Stimulated activated CD4-positive, alpha-beta T cell treated with anti-CD3 and anti-CD28 coated beads, TNF-alpha, amount 100 ng/mL, for 24 hours (primary cell): ENCODE measurements at places on chromosomes 11 and 22.

- no peak for DNase-seq
These were observed 103.2 kb downstream of the TBC1D22A start for GRCh38 chr22:46865642-46866041.

DNA sequence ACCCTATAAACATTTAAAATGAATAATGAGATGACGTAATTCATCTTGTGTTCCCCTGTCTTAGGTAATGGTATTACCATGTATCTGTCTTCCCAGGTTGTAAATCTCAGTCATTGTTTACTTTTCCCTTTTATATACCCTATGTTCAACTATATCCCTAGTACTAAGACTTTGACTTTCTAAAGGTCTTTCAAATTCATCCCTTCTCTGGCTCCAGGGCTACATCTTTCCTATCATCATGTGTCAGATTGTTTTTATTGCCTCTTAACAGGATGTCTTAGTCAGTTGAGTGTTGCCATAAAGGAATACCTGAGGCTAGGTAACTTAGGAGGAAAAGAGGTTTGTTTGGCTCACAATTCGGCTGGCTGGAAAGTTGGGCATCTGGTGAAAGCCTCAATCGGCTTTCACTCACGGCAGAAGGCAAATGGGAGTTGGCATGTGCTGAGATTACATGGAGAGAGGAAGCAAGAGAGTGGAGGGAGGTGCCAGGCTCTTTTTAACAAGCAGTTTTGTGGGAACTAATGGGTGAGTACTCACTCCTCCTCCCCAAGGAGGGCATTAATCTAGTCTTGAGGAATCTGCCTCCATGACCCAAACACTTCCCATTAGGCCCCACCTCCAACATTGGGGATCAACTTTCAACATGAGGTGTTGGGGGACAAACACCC, 11.6 kb upstream of the DLAT start:
- no peak for DNase-seq

DNA sequence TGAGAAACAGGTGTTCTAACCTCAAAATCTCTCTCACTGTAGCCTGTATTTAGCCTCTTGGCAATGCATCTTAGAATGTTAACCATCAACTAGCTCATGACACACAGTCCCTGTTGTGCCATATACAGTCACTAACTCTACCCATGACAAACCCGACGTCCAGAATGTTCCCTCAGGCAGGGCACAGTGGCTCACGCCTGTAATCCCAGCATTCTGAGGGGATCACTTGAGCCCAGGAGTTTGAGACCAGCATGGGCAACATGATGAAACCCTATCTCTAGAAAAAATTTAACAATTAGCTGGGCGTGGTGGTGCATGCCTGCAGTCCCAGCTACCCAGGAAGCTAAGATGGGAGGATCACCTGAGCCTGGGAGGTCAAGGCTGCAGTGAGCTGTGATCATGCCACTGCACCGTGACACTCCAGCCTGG, 18.2 kb upstream of the CCDC34 start:
- DNase-seq = no peak

DNA sequence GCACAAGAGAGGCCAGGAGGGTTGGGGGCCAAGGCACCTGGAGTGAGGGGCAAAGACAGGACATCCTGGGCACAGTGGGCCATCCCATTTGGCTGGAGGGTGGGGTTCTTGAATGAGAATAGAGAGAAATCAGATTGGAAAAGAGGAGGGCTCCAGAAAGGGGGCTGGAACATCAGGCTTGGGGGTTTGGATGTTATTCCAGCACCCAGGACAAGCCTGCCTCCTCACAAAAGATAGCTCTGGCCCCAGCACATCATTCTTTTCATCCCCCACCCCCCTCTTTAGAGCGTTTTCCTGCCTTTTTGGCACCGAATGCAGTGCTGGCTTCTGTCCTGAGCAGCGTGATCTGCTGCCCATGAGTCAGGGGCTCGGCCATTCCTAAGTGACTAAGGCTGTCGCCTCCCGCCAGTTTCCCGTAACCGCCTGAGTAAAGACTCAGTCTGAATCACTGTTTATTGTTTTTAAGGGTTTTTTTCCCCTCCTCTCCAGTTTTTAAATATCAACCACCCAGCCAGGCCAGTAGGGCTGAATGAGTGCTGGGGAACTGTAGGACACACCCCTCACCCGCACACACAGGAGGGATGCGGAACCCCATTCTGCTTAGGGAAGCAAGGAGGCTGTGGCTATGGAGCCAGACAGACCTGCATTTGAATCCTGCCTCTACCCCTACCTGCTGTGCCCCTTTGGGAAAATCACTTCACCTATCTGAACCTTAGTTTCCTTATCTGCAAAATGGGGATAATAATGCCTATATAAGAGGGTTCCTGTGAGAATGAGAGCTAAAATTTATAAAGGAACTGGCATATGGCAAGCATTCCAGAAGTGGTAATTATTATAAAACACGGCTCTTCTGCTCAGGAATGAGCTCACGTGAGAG, 32.4 kb upstream of the NAV2 start:
- DNase-seq = no peak

DNA sequence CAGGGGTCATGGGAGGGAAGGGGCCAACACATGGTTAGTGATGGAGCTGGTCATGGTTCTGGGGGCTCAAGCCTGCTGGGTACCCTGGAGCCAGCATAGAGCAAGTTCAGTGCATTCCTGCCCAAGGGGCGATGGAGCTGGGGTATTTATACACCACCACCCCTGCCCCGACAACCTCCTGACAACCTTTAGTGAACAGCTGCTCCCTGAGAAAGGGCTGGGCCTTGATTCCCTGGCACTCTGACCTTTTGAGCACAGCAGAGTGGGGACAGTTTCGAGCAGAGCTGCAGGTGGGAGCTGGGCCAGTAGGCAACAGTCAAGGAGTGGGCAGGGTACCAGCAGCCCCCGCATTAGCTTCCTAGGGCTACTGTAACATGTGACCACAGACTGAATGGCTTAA, 6.0 kb downstream of the PARVG start:
- no peak for DNase-seq

GRCh38 chr22:17138513-17138912, 17.4 kb upstream of the TMEM121B start:
- no peak for DNase-seq

GRCh38 chr11:92540096-92540495, 315.5 kb downstream of the FAT3 start:
- DNase-seq = no peak

- peak; percentile 90 for DNase-seq
These were observed 4.5 kb upstream of the NCF4 start for GRCh38 chr22:36856121-36856791.

DNA sequence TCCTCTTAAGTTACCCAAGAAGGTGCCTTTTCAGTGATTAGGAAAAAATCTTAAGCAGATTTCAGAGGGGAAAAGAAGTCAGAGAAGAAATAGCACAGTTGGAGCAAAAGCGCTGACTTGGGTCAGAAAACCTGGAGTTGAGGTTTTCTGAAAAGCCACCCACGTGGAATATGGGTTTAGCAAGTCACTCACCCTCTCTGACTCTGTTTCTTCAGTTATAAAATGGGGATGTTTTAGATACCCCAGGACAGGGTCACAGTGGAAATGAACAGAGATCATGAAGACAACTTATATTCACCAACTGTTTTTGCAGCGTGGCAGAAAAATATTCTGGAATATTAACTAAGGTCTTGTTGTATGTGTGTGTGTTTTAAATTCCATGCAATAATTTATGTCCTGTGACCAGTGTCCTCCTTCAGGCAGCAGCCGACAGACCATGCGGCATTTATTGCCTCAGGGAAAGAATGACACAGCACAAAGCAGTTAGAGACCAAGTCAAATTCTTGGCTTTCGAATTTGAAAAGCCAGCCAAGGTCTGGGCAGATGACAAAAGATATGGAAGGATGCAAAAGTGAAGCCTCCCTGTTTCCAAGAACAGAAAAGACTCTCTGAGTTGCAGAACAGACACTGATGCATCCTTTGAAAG, 119.9 kb downstream of the MIAT start:
- no peak for DNase-seq

- DNase-seq = no peak
These were observed 152.9 kb downstream of the SNX19 start for GRCh38 chr11:130763087-130763980.

DNA sequence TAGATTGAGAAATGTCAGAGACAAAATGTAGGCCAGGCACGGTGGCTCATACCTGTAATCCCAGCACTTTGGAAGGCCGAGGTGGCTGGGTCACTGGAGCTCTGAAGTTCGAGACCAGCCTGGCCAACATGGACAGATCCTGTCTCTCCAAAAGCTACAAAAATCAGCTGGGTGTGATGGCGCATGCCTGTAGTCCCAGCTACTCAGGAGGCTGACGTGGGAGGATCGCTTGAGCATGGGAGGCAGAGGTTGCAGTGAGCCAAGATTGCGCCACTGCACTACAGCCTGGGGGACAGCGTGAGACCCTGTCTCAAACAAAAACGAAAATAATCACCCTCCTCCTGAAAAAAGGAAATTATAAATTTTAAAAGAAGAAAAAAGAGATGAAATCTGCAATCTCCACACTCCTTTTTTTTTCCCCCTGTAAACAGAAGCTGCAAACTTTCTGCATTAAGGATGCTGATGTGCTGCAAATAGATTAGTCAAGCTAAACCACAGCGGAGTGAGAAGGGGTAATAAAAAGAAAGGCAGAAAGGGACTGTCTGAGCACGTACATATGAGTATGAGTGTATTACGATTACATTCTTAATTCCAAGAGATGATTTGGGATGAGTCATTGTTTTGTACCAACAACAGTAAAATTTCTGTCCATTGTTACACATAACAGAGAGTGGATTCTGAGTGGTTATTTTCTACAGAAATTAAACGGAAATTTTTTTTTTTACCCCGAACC, 87.3 kb downstream of the SIK3 start:
- no peak for DNase-seq

- no peak for DNase-seq
These were observed 10.4 kb downstream of the MYRF start for GRCh38 chr11:61762798-61763197.

DNA sequence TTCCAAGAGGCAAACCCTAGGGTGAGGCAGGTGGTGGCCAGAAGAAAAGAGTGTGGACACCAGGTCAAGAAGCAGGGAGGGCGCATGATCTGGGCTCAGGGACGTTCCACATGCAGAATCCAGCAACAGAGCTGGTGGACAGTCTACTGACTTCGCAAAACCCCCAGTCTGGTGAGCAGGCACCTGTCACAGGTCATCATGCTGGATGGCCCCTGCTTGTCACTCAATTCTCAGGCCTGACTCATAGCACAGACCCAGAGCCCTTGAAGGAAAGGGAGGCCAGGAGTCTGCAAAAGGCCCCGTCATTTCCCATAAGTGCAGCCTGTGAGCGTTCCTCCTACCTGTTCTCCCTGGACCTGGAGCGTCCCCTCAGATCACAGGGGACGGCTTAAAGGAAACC, 18.2 kb downstream of the APOL4 start:
- no peak for DNase-seq

- DNase-seq = no peak
These were observed 3.6 kb downstream of the MMP1 start for GRCh38 chr11:102794382-102794781.

- DNase-seq = no peak
These were observed 17.7 kb downstream of the APLP2 start for GRCh38 chr11:130087294-130087926.

DNA sequence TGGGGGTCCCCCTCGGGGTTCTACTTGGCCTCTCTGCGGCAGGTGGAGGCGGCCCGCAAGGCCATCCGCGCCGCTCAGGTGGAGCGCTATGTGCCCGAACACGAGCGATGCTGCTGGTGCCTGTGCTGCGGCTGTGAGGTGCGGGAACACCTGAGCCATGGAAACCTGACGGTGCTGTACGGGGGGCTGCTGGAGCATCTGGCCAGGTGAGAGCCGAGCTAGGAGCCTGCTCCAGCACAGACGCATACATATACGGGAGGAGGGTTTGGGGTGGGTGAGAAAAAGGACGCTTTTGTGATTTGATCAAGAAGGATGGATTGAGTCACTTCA, 415 bp downstream of the CENATAC start:
- no peak for DNase-seq

GRCh38 chr11:57900320-57900719, 123.4 kb upstream of the OR9Q1 start:
- DNase-seq = no peak

- DNase-seq = no peak
These were observed 33.4 kb upstream of the PISD start for GRCh38 chr22:31695423-31695822.

- no peak for DNase-seq
These were observed 921.3 kb downstream of the BRD1 start for GRCh38 chr22:48906216-48906835.

DNA sequence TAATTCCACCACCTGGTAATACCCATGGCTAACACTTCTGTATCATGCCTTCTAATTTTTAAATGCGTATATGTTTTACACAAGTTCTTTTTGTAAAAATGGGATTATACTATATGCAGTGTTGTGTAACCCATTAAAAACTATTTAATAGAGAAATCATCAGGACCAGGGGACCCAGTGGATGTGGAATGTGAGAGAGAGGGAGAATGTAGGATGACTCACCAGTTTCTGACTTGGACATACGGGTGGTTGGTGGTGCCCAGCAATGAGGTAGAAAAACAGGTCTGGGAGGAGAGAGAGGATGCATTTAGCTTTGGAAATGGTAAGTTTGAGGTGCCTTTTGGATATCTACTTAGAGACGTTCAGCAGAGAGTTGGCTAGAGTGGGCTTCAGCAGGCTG, 112.0 kb upstream of the TBCEL start:
- no peak for DNase-seq

- DNase-seq = no peak
These were observed 21.3 kb downstream of the CBX7 start for GRCh38 chr22:39130892-39131855.

DNA sequence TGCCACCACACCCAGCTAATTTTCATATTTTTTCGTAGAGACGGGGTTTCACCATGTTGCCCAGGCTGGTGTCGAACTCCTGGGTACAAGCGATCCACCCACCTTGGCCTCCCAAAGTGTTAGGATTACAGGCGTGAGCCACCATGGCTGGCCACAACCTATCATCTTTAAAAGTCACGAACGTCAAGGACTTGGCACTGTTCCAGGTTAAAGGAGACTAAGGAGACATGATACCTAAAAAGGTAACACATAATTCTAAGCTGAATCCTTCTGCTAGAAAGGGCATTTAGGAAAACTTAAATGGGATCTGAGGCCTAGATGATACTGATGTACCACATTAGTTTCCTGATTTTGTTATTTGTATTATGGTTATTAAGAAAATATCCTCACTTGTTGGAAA, 43.3 kb upstream of the SYT9 start:
- no peak for DNase-seq

GRCh38 chr11:44349328-44349727, 39.4 kb upstream of the ALX4 start:
- DNase-seq = no peak

GRCh38 chr11:12053606-12054361, 45.4 kb upstream of the DKK3 start:
- no peak for DNase-seq

- DNase-seq = no peak
These were observed 204.8 kb downstream of the SWAP70 start for GRCh38 chr11:9868641-9869040.

GRCh38 chr11:74005721-74006517, 3.0 kb downstream of the UCP3 start:
- no peak for DNase-seq

GRCh38 chr11:111097191-111097590, 148.3 kb upstream of the POU2AF2 start:
- DNase-seq = no peak

- no peak for DNase-seq
These were observed 2.7 kb downstream of the RBM14 start for GRCh38 chr11:66619080-66619554.
